ENCODE measurements at places on chromosomes 2 and 18.
A peak's percentile ranks its signal among the peaks of the same experiment; 100 is the strongest.

DNA sequence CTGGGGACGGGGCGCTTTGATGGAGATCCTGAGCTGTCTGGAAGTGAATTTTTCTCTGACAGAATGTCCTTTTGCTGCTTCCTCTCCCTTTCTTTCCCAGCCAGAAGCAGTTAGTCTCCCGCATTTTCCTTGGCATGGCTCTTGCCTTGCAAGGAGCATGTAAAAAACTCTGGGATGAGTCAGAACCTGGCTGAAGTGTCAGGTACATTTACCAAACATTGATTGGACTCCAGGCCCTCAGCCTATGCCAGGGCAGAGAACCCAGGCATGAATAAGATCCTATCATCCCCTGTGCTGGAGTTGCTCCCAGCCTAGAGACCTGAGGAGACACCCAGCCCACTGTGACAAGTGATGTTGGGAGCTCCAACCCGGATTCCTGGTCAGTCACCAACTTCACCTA is 21.6 kb downstream of the STON1 start:
- no peak for DNase-seq

GRCh38 chr2:168584911-168585310 is 128.8 kb downstream of the CERS6 start:
- DNase-seq: no peak

DNA sequence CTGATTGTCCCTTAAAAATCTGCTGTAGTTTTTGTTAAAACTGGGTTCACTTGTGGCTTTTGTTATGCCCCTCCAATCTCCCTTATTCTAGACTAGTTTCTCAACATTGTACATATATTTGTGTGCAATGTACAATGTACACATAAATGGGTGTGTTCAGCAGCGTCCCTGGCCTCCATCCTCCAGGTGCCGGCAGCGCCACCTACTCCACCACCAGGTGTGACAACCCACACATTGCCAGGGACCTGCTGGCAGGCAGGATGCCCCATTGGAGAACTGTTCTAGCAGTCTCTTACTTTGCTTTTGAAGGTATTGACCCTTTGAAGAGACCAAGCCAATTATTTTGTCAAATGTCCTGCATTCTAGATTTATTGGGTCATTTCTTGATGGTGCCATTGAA is 75.4 kb downstream of the SH3RF3 start:
- DNase-seq: no peak

DNA sequence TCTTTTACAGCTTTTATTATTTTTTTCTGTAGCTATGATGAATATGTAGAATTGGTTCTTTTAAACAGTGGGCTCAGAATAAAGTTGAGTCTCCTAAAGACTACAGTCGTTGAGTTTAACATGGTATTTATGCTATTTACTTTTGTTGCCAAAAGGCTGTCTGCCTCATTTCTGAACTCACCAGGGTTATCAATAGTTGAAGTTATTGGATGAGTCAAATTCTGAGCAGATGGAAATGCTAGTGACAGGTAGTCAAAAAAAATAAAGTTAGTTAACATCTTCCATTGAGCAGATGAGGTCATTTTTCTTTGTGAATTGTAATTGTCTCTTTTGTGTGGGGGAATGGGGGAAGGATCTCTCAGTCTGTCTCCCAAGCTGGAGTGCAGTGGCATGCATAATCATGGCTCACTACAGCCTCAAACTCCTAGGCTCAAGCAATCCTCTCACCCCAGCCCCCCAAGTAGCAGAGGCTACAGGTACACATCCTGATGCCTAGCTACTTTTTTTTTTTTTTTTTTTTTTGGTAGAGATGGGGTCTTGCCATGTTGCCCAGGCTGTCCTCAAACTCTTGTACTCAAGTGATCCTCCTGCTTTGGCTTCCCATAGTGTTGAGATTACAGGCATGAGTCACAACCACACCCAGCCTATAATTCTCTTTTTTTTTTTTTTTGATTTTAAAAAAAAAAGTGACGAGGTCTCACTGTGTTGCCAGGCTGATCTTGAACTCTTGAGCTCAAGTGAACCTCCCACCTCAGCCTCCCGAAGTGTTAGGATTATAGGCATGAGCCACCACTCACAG is 8.9 kb downstream of the PAPOLG start:
- DNase-seq: no peak

- DNase-seq: no peak
Measured at GRCh38 chr2:114368705-114369104, 73.7 kb upstream of the DPP10 start.

DNA sequence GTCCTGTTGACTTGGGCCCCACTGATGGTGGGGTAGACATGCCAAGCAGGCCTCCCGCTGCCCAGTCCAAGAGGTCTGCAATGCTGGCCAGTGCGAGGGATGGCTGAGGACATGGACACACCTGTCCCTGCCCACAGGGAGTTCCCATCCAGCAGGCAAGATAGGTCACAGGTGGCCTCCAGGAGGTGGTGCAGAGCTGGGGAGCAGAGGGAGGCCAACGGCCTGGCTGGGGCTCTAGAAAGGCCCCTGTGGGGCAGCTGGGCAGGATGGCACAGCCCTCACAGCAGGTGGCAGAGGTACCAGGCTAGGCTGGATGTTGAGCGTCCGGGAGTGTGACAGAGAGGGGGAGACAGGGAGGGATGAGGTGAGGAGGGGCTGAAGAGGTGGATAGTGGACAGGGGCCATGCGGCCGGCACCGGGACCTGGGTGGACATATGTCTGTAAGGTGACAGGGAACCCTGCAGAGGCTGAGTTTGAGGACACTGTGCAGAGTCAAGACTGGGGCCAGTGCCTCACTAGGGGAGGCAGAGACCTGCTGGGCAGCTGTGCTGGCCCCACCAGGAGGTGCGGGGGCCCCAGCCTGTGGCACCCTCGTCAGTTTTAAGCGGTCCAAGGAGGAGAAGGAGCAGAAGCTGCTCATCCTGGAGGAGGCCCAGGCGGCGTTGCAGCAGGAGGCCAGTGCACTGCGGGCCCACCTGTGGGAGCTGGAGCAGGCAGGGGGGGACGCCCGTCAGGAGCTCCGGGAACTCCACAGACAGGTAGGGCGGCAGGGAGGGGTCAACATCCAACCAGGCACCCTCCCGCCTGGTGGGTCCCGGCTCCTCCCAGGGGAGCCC is 34.3 kb upstream of the SNED1 start:
- no peak for DNase-seq

GRCh38 chr2:202054679-202055078 is 18.4 kb upstream of the KIAA2012 start:
- no peak for DNase-seq

- DNase-seq: no peak
Measured at GRCh38 chr2:234083572-234084348, 33.3 kb downstream of the SPP2 start.

GRCh38 chr18:58402247-58402646 is 226.6 kb downstream of the ALPK2 start:
- DNase-seq: no peak

DNA sequence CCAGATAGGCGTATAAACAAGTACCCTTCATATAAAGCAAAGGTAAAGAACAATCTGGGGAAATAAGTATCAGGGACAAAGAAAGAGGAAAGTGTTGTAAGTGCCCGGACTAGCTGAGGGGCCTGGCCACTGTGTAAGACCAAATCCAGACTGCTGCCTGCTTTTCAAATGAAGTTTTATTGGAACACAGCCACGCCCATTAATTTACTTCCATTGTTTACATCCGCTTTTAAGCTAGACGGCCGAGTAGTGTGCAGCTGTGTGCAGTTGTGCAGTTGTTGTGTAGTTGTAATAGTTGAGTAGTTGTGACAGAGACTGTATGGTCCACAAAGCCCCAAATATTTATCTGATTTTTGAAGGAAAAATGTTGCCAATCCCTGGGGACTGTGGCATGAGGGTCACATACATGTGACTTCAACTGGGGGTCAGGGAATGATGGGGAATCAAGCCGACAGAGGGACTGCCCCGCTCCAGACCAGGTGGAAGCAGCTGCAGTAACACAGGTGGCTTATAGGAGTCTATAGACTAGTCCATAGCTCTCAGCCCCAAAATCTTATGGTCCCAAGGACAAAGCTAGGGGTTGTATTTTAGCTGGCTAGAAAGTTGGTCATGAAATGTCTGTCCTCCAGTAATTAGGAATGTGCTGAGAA is 30.0 kb downstream of the FHL2 start:
- no peak for DNase-seq

GRCh38 chr2:233165895-233166661 is 85.4 kb upstream of the ATG16L1 start:
- peak; percentile 7 for DNase-seq

DNA sequence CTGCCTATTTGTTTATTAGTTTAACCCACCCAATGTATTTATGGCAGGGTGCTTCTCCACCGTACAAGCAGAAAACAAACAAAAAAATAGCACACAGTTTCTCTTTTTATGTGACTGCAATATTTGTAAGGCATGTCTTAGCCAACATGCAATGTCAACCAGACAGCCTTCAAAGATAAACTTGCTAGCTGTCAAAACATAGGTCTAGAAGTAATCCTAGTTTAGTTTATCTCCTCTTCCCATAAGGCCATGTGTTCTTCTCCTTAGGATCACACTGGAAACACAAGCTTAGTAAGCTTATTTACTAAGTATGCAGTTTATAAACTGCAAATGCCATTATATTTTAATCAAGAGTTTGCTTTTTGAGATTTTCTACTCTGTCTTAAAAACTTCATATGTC is 75.6 kb downstream of the LDAH start:
- DNase-seq: no peak

GRCh38 chr2:153478289-153479261 is at the start of gene RPRM:
RPRM (minus strand) TSS chr2:153478762; CDS start chr2:153478565, 197 bp downstream.
- DNase-seq: peak; percentile 14

DNA sequence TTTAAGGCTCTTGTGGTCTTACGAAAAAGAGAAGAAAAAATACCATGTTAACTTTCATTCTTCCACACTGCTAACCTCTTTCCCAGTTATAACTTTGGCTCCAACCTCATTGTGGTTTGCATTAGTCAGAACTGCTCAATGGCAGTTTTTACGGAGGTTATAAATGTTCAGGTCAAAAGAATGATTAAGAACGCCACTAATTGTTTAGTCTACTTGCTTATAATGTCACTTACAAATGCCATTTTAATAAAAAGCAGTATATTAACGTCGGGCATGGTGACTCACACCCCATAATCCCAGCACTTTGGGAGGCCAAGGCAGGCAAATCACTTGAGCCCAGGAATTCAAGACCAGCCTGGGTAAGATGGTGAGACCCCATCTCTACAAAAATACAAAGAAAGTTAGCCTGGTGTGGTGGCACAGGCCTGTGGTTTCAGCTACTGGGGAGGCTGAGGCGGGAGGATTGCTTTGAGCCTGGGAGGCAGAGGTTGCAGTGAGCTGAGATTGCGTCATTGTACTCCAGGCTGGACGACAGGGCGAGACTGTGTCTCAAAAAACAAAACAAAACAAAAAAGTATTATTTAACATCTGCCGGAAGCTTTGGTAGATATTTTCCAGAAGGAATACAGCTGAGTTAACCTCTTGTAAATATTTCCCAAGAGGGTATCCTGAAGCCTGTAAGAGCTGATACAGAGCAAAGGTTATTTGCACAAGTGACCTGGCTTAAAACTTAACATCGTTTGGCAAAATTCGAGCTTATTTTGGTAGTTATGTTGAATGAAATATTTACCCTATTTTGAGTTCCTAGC is 5.1 kb downstream of the AGPS start:
- DNase-seq: peak; percentile 93

- DNase-seq: no peak
Measured at GRCh38 chr2:222835143-222835822, 25.6 kb upstream of the ACSL3 start.

- DNase-seq: no peak
Measured at GRCh38 chr2:45069684-45070083, 60.4 kb upstream of the SIX2 start.

- DNase-seq: no peak
Measured at GRCh38 chr18:54950221-54950620, 9.0 kb downstream of the CCDC68 start.

- DNase-seq: no peak
Measured at GRCh38 chr2:195934484-195934883, 134.2 kb downstream of the DNAH7 start.

DNA sequence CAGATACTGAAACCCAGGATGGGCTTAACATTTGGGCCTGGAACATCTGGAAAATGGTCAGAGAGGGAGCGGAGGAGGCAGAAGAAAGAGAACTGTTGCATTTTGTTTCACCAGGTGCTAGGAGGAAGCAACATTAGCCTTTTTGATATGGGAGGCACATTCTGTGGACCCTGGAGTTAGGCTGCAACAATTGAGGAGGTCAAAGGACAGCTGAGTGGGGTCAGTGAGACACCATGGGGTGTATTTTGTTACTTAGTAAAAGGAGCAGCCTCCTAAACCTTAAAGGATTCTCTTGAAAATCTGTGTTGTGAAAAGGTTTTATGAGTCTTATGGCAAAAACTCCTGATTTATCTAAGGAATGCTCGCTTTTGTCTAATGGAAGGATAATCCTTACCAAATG is 124.9 kb downstream of the GREB1L start:
- DNase-seq: no peak

GRCh38 chr2:212777020-212777491 is 238.5 kb upstream of the ERBB4 start:
- peak; percentile 19 for DNase-seq

GRCh38 chr2:73917696-73918207 is 8.9 kb upstream of the DGUOK start:
- DNase-seq: no peak

DNA sequence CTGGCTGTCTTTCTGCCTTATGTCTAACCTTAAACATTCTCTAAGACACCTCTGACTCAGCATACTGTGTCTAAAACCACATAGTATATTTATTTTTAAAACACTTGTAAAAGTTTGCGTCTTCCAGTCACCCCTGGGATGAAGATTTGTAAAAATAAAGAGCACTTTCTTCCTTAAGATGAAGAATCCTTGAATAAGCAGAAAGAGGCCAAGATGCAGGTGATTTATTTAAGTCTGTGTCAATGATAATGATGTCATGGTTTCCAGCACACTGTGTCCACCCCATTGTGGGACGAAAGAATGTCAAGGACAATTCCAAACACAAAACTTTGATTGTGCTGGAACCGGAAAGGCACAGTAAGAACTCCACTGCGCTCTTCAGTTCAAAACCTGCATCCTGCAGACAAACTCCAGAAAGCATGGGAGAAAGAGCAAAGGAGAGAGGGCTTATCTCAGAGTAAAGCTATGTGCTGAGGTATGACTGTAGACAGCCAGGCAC is 92.9 kb downstream of the ZEB2 start:
- DNase-seq: no peak

- no peak for DNase-seq
Measured at GRCh38 chr2:189858291-189858690, 74.0 kb downstream of the PMS1 start.

DNA sequence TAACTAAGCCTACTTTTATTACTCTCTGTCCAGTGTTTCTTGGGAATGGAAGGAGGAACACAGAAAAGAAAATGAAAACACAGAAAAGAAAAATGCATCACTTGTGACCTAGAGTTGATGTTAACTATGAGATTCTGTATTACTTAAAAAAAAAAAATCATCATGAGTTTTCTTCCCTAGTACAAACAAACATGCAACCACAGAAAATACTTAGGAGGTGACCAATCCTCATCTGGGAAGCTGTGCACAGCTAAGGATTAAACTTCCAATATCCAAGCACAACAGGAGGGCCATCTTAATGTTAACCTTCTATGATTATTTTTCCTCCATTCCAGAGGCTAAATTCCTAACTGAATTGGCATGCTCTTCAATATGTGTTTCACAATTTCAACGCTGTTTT is 1140.4 kb downstream of the LRP1B start:
- peak; percentile 42 for DNase-seq

GRCh38 chr2:189613077-189613636 is 32.6 kb upstream of the SLC40A1 start:
- no peak for DNase-seq

- no peak for DNase-seq
Measured at GRCh38 chr2:223225266-223225665, 173.3 kb downstream of the KCNE4 start.

- peak; percentile 73 for DNase-seq
Measured at GRCh38 chr18:59748628-59749360, 51.6 kb upstream of the CCBE1 start.

- no peak for DNase-seq
Measured at GRCh38 chr18:31197676-31198075, 35.0 kb upstream of the DSC1 start.
